ENCODE measurements at places on chromosomes 5 and 9.

- DNase-seq, result no peak
These were observed 92.5 kb upstream of the SH3GL2 start for GRCh38 chr9:17486396-17486795.

GRCh38 chr5:849651-850301, 1.0 kb downstream of the ZDHHC11 start:
- DNase-seq, result peak; percentile 48

DNA sequence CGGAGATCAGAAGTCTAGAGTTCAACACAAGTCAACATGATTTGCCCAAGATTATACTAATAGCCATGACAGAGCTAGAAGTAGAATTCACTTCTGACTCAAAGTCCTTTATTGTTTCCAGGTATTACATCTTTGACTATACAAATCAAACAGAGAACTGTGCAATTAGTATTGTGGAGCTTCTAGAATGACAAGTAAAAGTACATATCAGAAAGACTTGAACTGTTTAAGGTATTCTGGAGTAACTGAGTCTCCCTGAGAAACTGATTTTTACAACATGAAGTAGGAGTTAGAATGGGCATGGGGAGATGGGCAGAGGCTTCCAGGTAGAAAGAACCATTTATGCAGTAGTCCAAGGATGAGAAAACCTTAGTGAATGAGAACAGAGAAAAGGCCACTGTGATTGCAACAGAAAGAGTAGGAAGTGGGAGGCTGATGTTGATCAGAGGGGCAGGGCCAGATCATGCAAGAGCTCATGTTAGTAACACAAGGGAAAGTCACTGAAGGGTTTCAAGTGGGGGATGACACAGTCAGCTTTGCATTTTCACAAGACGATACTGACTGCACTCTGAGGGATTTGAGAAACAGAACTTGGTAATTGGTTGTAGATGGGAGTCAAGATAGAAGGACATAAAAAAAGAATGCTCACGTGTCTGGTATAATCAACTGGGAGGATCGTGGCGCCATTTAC, 280.7 kb downstream of the RFX3 start:
- no peak for DNase-seq

- no peak for DNase-seq
These were observed 180.5 kb downstream of the RFK start for GRCh38 chr9:76213751-76214150.

- no peak for DNase-seq
These were observed 23.2 kb downstream of the TPPP start for GRCh38 chr5:669842-670395.

DNA sequence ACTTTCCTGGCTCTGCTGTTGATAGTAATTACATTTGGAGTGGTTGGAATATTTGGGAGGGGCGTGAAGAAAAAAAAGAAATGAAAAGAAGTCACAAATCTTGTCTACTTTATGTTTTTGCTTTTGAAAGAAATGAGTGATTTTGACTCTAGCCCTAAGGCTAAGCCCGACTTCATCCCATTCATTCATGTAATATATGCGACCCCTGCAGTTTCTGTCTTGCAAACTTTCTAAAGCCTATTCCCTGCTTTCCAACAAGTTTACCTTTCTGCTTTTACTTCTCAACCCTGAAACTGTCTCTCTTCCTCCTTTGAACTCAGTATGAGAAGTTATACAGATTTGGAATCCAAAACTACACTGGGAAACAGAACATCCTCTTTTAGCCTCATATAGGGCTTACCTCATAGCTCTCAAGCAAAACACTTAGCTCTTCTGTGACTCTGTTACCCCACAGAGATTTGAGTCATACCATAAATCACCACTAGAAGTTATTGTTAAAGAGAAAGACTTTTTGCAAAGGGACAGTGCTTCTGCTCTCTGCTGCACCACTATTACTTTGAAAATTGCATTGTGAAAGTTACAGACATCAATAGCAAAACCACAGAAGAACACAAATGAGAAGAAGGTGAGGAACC, 1.6 kb downstream of the CFAP95 start:
- no peak for DNase-seq

DNA sequence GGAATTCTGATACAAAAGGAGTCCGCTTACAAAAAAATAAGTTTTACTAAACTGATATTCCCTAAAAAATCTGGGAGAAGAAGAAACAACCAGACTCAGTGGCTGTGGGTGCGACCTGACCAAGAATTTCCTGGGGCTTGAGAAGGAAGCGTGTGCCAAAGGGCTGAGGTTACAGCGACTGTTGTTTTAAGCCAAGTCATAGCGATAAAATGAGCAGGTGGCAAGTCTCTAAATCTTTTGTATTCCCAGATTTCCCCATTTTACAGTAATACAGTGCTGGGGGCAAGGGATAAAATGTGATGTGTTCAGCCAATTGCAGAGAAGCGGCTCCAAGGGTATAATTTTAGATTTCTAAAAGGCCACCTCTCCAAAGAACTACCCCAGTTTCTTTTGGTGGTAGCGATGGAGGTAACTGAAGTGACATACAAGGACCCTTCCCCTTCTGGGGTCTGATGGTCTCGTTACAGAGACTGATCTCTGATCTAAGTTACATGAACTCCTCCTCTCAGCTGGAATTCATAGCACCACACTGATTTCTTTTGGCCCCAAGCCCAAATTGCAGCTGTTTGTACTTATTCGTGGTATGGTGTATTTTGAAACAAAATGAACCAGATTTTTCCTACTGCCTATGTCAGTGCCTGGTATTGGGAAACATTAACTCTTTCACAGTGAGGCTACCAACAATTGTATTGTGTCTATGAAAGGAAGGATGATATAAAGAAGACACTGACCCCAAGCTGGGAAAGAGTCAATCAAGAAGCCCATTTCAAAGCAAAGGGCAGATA, 41.6 kb downstream of the LPAR1 start:
- peak; percentile 51 for DNase-seq

GRCh38 chr9:94599102-94599501, 5.5 kb upstream of the FBP2 start:
- DNase-seq, result no peak

- DNase-seq, result no peak
These were observed 312.9 kb upstream of the RGMB start for GRCh38 chr5:98460536-98460935.

DNA sequence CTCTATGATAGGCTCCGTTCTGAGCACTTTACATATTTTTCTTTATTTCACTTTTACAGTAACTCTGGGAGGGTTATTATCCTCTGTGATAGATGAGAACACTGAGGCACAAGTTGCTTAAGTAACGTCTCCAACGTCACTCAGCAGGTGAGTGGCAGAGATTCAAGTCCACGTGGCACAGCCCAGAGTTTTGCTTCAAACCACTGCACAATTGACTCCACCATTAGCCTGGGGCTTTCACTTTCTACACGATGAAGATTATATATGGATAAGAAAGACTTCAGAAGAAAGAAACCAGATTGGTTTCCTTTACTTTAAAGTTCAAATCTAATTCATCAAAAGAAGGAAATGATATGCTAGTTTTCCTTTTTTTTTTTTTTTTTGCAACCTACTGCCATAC, 245.9 kb downstream of the SYK start:
- no peak for DNase-seq

DNA sequence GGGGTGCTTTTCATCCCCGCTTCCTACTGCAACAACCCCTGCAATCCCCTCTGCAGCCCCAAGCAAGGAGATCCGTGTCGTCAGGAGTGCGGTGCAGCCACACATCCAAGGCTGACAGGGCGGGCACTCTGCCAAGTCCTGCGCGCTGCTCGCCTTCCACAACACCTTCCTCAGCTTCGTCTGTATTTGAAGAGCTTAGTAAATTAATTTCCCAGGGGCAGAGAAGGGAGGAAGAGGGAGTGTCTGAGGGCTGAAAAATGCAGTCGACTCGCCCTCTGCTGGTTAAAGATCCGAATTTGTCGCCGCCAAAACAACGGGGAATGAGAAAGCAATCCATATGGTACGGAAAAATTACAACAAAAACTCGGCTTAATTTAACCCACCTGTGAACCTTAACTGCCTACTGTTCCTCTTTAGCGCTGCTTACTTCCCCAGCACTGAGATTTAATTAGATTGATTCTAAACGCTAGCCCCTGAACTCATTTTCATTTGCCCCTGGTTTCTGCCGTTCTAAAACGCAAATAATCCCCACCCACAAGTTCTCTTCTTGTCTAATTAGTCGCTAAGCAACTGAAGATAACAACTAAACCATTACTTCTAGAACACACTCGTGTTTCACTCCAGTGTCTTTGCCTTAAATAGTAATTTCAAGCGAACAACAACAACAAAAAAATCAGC, 10.9 kb upstream of the PCDHB1 start:
- DNase-seq, result peak; percentile 10

- no peak for DNase-seq
These were observed 92.5 kb upstream of the CPEB4 start for GRCh38 chr5:173795601-173796000.

DNA sequence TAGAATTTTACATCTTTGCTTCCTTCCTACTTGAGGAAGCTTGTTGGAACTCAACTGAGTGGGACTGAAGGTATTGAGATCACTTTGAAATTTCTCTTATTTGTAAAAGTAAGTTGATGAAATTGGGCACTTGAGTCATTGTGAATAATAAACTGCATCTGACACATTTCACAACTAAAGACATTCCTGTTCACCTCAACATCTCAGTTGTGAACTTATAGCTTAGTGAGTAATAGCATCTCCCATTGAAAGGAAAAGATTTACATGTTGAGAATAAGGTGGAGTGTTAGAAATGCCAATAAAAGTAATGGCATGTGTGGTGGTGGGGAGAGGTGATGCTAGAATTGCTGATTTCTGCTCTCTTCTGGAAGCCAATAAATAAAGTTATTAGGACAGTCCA, 145.0 kb downstream of the SLC24A2 start:
- DNase-seq, result no peak

- DNase-seq, result peak; percentile 36
These were observed 18.4 kb downstream of the LSM11 start for GRCh38 chr5:157761690-157762621.

- DNase-seq, result peak; percentile 12
These were observed 65.0 kb downstream of the PKD2L2 start for GRCh38 chr5:137954131-137954879.

DNA sequence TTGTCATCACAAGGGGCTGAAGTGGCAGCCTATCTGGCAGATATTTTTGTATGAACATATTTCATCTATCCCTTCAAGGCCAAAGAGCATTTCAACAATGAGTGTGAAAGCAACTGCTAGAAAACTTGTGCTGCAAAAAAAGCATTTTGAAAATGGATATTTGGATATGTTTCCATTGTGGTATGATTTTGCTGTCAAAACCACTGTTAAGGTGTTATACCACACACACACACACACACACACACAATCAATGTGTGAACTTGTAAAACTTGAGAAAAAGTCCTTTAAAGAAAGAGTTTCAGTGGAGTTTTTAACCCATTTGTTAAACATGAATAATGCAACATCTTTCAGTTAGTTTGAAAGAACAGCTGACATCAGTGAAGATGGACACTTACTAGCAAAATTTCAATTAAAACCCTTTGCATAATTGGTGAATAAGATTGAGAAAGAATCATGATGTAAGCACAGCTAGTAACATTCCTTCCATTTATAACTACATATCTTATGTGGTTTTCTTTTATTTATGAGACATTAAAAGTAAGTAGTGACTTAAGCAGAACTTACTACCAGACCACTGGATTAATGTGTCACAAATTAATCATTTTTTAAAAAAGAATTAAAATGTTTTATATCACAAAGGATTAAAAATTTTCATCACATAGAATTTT, 182.6 kb upstream of the GNA14 start:
- no peak for DNase-seq

GRCh38 chr5:9431496-9432258, 114.2 kb downstream of the SEMA5A start:
- no peak for DNase-seq

DNA sequence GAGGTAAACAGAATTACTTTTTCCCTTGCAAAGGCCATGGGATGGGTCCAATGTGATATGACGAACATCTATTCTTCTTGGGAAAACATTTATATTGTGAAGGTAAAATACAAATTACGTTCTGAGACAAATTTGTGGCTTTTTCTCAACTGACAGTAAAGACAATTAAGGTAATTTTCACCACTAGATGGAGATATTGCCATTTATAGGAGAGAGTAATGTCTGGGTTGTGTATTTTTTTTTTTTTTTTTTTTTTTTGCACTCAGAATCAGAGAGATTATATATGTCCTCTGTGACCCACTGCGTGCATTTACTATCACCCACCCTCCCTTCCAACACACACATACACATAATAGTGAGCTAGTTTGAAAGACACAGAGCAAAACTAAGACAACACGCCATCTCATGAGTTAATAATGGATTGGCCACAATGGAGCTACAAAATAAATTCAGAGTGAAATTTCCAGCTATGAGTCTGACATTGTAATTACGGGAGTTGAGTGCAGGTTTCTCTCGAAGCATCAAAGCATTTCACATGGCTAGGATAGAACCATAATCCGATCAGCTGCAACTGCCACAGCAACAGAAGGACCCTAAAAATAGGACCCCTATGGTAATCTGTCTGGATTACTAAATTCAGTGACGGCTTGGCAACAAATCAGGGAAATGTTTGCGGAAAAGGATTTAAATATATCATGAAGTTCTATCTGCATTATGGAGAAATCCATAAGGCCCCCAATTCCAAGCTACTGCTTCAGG, 49.2 kb downstream of the ANXA1 start:
- DNase-seq, result no peak

GRCh38 chr5:179375236-179375685, 30.0 kb upstream of the ADAMTS2 start:
- DNase-seq, result no peak

DNA sequence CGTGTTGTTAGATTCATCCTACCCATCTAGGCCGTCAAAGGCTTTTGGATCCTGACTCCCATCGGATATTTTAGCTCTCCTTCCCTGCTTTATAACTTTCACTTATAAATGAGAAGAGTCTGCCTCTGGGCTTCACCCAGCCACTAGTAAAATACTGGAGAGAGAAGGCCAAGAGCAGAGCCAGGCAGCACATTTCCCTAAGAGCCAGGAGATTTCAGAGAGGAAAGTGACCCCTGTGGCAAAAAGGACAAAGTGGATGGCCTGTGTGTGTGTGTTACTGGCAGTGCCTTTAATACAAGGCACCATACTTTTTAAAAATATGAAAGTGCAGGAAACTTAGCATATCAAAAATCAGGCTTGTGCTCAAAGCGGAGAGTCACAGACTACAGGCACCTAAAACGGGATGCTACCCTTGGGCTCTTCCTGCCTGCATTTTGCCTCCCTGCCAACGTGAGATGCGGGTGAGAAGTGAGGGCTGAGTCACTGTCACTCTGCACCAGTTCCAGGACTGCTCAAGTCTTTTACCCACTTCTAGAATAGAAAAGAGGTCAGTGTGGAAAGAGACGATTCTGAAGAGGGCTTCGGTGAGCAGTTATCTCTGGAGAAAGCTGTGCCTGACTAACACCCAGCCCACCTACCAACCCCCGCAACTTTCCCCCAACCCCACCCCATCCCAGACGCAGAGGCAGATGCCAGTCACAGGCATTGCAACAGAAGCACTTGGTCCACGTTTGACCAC, 15.9 kb downstream of the NFIL3 start:
- no peak for DNase-seq

DNA sequence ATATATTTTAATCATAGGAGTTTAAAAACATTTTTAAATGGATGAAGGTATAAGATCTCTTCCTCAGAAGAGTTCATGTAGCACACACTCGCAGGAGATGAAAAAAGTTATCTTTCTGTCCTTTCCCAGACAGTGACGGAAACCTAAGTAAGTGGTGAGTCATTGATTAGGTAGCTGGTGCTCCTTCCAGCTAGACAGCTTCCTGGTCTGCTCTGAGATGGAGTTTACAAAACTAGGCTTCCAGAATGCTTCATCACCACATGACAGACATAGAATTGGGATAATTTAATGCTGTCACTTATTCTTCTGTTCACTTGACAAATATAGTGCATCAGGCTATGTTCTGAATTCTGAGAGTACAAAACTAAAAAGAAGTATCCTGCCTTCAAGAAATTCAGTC, 2393.0 kb upstream of the C9orf72 start:
- DNase-seq, result no peak

Measured in hindlimb muscle (tissue), 1 donor.